ENCODE measurements at places on chromosomes 2 and 18. TPM values are rescaled to one million over a fixed set of nuclear protein-coding genes. Genes with fewer than 3 reads are reported as not detected.

DNA sequence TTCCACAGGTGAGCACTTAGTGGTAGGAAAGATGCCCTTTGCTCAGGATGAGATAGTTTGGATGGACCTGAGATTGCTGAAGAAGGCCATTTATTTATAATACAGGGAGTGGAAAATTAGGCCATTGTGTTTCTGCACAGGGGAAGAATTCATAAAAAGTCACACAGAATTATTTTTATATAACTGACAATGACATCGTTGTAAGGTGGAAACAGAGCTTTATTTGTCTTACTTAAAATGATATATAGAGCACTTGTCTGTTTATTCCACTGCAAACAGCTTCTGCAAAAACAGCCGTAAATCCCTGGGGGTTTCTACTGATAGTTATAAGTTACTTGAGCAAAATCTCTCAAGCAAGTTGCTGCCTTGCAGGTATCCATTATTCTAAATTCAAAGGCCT lies 158.1 kb upstream of the ZNF521 start:
- no peak for DNase-seq

DNA sequence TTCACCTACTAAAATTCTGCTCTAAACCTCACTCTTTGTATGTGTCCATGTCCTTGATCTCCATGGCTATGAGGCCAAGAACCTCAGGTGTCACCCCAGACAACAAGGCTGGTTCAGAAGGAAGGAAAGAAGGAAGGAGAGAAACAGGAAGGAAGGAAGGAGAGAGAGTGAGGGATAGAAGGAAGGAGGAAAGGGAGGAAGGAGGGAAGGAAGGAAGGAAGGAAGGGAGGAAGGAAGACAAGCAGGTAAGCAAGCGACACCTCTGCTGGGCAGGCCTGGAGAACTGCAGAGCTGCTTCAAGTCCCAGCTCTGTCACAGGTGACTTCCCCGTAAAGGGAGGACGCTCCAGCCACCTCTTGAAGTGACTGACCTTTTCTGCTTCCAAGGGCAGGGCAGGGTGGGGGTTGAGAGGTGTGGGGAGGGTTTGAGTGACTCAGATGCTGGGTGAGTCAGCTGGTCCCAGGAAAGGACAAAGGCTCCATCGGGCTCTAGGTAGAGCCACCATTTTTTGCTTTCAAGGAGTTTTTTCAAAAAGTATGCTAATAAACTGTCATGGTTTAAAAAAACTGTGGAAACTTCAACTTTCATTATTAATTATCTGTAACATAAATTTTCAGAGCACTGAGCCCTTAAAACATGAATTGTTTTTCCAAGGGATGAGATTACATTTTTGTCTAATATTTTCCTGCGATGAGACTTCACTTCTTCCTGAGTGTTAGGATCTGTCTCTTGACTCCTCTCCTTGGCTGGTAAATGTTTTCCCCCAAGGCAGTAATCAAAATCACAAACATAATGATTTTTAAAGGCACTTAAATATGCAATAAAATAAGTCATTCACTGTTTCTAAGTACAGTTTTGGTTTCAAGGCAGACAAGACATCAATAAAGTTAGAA lies 90.1 kb upstream of the L3MBTL4 start:
- DNase-seq = no peak

Gene NPAS2
- total RNA-seq = 1.8 TPM

Gene KCMF1
- total RNA-seq = 149 TPM

Gene RAB6C
- not detected for total RNA-seq

Gene TUBB6
- total RNA-seq = 126 TPM
